ENCODE measurements at places on chromosomes 13 and 19.

GRCh38 chr19:13043285-13043684, 48.0 kb downstream of the NFIX start:
- DNase-seq = no peak

GRCh38 chr13:110166598-110166997, 140.4 kb downstream of the COL4A1 start:
- no peak for DNase-seq

DNA sequence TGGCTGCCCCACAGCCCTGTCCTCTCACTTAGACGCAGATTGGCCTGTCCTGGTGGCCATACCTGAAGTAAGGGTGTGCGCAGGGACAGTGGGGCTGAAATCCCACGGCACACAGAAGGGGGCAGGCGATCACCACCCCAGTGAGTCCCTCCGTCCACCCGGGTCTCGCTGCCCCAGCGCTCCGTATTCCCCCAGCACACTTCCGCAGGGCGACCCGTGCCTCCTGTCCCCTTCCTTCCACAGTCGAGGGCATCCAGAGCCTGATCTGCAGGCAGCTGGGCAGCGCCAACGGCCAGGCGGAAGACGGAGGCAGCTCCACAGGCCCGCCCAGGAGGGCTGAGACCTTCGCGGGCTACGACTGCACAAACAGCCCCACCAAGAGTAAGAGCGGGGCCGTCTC, 25.3 kb downstream of the PEX11G start:
- no peak for DNase-seq

DNA sequence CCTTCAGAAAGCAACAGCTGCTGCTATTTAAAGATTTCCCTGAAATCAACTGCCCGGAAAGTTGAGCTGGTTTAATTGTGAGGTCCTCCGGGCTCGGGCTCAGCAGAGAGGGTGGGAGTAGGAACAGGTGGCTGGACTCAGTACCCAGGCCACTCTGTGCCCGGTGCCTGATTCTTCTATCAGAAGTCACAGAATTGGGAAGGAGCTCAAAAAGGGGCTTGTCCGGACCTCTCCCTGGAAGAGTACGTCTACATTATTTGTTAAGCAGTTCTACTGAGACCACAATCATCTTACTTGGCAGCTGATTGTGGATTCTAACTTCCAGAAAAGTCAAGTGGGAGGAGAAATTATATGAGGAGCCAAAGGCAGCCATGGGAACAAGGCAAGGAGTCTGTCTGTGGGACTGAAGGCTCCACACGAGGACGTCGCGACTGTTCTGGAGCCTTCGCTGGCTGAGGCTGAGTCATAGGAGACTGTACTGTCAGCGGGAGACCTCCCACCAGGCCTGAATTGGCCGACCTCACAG, 91.7 kb upstream of the ANKRD10 start:
- peak; percentile 54 for DNase-seq

- DNase-seq = no peak
Measured at GRCh38 chr19:40314656-40315055, 29.5 kb upstream of the AKT2 start.

DNA sequence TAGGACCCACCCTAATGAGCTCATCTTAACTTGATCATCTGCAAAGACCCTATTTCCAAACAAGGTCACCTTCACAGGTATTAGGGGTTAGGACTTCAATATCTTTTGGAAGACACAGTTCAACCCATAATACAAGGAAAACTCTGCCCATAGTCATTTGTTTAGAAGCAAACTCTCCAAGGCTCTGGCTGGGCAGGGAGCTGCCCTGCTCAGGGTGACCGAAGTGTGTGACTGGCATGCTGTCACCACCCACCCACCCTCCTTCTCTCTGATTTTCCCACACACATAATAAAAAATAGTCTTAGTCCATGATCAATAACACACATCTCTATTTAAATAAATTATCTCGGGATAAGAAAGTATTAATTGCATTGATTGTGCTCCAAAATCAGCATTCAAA, 161.1 kb downstream of the KCTD15 start:
- no peak for DNase-seq

- no peak for DNase-seq
Measured at GRCh38 chr13:40191186-40191980, 475.1 kb downstream of the FOXO1 start.

- DNase-seq = no peak
Measured at GRCh38 chr13:53043398-53043797, 14.8 kb downstream of the OLFM4 start.

GRCh38 chr13:36674337-36675212, 755 bp downstream of the SERTM1 start:
- DNase-seq = peak; percentile 22

DNA sequence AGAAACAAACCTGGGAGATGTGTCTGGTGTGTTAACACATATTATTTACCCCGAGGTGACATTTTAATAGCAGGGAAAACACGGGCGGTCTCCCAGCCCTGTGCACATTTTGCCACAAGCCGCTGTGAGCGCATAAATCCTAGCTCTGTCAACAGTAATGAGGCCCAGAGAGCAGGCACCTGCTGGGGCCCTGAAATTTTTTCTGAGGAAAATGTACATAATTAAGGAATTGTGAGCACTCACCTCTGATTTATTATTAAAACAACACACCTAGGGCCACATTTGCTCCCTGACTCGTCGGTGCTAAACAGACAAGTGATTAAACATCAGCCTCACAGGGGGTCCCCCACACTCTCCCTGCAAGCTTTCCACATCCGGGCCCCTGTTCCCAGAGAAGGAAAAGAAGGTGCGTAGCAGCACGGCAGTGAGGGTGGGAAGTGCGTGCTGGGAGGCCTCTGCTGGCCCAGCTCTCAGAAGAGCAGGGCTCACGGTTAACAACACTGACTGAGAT, 616.3 kb downstream of the UQCRFS1 start:
- DNase-seq = no peak

DNA sequence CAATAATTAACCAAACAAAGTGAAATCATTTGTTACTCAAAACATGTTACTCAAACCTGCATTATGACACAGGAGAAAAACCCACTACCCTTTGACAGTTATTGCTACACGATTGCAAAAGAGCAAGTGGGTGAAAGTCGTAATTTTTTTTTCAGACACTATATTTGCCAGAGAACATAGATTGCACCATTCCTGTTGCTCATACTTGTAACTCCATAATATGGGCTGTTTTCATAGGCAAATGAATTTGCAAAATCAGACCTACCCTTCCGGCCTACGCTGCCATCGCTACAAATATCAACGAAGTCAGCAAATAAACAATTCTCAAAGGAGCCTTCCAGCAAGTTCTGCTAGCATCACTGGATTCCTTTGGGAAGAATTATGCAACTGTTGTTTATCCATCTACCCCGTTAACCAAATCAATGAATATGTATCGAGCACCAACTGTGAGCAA, 396.5 kb downstream of the IRS2 start:
- no peak for DNase-seq

DNA sequence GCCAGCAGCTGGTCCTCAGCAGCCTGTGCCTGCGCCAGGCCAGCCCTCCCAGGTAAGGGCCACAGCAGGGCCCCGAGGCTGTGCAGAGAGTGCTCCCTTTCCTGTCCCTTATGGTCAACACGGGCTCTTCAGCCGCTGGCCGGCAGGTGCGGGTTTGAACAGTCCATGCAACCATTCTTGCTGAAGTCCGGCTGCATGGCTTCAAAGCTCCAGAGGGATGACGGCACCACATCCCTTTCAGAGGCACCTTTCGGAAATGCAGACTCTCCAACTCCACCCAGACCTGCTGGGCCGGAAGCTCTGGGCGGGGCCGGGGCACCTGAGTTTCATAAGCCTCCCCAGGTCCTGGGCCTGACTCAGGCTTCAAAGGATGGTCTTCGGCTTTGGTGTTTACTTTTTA, 81.3 kb downstream of the SPACA7 start:
- no peak for DNase-seq

DNA sequence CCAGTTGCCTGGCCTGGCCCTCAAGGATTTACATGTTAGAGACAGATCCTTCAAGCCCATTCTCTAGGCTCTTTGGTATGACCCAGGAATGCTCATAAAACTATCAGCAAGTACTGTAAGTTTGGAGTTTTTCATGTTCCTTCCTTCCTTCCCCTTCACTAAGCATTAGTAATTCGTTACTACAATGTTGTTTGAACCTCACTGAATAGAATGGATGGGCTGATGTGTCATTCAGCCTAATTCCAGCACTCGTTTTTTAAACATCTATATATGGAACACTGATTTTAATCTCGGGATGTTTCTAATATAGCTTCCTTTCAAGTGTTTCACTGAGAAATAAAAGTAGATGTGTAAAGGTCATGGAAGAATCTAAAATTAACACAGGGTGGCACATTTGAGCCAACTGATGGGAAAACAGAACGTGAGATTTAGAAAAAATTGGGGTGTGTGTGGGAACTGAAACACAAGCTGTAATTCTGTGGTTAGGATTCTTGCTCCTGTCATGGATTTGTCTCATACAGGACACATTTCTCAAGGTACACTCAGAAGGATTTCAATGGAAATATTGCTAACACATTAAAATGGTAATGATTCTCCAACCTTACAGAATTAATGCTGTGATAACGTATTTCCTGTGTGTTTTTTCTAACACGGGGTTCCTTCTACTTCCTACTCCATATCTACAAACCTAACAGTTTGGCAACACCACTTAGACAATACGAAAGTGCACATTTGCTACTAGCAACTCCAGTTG, 93.4 kb downstream of the FLT1 start:
- no peak for DNase-seq

GRCh38 chr13:38530492-38530891, 156.4 kb upstream of the FREM2 start:
- no peak for DNase-seq

- DNase-seq = peak; percentile 50
Measured at GRCh38 chr13:97116754-97117153, 105.4 kb upstream of the MBNL2 start.

- DNase-seq = peak; percentile 18
Measured at GRCh38 chr13:79382545-79383275, 23.3 kb downstream of the RBM26 start.

DNA sequence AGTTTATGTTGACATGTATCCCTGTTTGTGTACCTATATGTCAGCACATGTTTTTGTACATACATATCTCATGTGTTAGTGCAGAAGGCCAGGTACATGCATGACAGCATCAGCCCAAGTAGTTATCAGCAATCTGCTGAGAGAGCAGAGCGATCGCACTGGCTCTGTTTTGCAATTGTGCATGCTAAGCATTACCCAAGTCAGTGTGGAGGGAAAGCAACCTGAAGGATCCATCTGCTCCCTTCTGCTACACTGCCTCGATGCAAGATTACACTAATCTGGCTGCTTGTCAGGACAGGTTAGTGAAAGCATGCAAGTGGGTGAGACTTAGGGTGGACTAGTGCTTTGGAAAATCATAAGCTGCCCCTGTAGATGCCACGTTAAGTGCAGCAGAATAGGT, 211.8 kb downstream of the PCCA start:
- no peak for DNase-seq

DNA sequence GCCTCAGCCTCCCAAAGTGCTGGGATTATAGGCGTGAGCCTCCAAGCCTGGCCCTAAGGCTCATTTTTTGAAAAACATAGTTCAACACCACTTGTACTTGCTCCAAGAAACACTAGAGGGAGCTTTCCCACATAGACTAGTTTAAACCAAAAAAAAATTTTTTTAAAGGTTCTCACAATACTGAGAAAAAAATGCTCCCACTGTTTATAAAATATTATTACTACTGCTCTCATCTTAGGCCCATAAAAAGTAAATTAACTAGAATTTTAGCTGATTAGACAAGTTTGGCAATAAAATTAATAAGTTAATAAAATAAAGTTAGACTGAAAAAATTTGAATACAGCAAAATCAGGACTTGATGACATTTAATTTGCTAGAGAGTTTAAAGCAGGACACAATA, 109.5 kb downstream of the TBC1D4 start:
- peak; percentile 34 for DNase-seq

DNA sequence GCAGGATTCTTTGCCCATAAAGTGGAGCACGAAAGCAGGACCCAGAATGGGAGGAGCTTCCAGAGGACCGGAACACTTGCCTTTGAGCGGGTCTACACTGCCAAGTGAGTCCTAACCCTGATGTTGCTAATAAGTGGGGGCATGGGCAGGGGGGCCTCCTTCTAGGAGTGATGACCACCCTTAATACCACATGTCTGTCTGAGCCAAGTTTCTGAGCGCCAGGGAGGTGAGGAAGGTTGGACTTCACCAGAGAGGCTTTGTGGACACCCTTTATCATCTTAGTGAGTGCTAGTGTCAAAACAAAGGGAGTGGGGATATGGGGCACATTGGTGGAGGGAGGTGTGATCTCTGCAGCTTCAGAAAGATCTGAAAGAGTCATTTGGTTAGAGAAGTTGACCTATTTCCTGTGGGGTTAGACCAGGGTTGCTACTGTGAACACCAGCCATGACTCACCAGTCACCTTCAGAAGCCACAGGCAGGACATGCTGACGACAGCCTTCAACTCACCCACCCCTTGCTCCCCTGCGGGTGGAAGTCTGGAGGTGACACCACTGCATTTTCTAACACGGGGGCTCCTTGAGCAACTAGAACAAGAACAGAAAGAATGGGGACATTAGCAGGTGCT, 8.8 kb downstream of the ALOX5AP start:
- DNase-seq = no peak

DNA sequence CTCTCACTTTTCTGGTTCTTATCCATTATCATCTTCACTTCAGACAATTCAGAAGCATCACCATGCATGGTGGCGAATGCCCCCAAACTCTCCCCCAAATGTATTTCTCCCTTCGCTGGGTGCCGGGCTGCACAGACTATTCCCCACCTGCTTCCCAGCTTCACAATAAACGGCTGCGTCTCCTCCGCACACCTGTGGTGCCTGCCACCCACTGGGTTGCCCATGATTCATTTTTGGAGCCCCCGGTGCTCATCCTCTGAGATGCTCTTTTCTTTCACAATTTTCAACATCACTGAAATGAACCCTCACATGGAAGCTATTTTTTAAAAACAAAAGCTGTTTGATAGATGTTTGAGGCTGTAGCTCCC, 2.8 kb upstream of the F10 start:
- no peak for DNase-seq

DNA sequence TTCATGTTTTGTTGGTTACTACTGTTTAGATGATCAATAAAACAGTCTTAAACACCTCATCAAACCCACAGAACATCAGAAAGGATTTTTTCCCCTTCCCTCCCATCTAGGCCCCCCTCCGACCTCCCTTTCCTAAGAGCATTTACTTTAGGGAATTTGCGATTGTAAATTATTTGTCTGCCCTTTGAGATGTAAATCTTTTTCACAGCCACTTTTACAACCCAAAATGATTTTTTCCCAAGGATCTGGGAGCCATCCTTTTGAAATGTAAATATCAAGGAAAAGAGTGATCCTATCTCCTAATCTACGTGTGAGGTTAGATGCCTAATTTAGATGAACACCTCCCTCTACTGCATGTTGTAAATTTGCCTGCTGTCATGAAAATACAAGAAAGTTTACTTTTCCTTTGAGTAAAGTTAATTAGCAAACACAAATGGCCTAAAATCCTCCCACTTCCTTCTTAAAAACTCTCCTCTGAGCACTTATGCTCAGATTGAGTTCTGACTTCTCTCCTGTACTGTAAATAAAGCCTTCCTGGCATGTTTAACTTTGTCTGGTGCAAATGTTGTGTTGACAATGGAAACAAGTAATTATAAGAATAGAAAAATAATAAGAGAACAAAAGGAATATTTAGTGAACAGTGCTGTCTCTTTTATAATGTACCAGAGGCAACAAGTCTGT, 1646.9 kb upstream of the SPRY2 start:
- DNase-seq = peak; percentile 42

GRCh38 chr19:16441661-16442162, 30.1 kb downstream of the EPS15L1 start:
- peak; percentile 74 for DNase-seq

Measured in ELF-1 (cell line).